ENCODE measurements at places on chromosomes 1 and 21.

- no peak for DNase-seq
Observed at GRCh38 chr1:87273291-87273690, 55.4 kb upstream of the LMO4 start.

DNA sequence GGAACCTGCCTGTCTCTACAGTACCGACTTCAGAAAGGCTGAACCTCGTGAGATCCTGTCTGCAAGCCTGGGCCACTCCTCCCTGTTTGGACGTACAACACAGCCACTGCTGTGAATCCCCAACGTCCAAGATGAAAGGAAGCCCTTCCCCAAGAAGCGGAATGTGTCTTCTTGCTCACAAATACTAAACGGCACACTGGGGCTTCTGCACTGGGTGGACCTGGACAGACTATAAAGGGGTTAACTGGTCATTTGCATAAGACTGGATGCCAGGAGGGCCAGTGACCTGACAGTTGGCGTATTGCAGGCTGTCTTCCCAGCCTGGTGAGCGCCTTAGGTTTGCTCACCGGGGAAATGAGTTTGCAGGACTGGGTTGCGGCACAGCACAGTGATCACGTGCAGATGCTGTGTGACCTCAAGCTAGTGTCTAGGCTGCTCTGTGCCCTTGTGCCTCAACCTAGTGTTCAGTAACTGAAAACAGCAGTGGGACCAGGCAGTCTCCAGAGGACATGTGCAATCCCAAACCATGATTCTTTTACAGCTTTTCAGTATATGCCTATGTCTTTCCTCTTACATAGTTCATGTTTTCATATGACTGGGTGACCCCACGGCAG is 19.5 kb upstream of the AJAP1 start:
- no peak for DNase-seq

GRCh38 chr1:108050911-108051629 is 86.1 kb upstream of the VAV3 start:
- DNase-seq = no peak

GRCh38 chr1:21896652-21897532 is 40.2 kb downstream of the HSPG2 start:
- DNase-seq = no peak

GRCh38 chr1:43687301-43688108 is 19.8 kb upstream of the ST3GAL3 start:
- no peak for DNase-seq
